Type B pancreatic cell (in vitro differentiated cells): ENCODE measurements at places on chromosomes 6 and 20.

- no peak for DNase-seq
Measured at GRCh38 chr6:159981403-159982245, 12.7 kb downstream of the IGF2R start.

GRCh38 chr6:170166511-170167122, 124.3 kb downstream of the DLL1 start:
- DNase-seq, result no peak

DNA sequence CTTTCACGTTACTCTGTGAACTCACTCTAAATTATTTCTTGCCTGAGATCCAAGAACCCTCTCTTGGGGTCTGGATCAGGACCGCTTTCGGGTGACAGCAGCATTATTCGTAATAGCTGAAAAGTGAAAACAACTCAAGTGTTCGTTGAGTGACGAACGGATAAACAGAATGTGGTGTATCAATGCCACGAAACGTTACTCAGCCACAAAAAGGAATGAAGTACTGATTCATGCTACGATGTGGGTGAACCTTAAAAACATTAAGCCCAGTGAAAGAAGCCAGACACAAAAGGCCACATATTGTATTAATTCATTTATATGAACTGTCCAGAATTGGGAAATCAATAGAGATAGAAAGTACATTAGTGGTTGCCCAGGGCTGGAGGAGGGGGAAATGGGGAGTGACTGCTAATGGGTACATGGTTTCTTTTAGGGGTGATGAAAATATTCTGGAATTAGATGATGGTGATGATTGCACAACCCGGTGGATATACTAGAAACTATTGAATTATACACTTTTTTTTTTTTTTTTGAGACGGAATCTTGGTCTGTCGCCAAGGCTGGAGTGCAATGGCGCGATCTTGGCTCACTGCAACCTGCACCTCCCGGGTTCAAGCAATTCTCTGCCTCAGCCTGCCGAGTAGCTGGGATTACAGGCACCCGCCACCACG, 8.4 kb downstream of the PTGIS start:
- no peak for DNase-seq

DNA sequence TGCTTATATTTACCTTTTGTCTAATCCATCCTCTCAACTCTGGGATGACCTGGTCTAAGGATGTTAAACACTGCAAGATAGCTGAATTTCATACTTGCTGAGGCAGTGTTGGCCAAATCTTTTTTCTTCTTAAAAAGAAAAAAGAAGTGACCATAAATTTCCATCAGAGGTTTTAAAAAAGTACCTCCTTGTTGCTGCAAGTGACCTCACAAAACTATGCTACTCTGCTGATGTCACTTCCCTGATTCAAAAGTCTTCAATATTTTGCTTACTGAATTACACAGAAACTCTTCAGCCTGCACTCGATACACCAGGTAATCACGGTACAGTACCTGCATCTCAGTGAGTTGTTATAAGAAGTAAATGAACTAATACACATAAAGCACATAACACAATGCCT, 107.2 kb upstream of the PRDM1 start:
- no peak for DNase-seq

DNA sequence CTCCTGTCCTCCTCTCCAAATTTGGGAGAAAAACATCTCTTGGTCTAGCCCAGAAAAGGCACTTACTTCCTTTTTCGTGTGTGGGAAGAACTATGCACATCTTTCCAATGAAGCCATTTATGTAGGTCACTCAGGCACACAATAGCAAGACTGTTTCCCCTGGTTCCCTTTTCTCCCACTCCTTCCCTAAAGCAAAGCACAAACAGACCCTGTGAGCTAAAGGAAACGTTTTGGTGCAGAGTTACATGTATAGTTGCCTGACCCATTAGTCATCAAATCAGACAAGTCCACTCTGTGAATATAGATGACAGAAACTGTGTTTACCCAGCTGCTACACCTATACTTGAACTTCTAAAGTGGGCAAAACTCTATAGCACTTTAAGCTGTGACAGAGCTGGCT, 474.6 kb downstream of the COL12A1 start:
- DNase-seq, result no peak

- no peak for DNase-seq
Measured at GRCh38 chr20:13984211-13984610, 6.2 kb downstream of the SEL1L2 start.

- no peak for DNase-seq
Measured at GRCh38 chr20:47561603-47562583, 60.2 kb downstream of the NCOA3 start.

GRCh38 chr6:134512981-134513391, 195.1 kb upstream of the SGK1 start:
- no peak for DNase-seq

- no peak for DNase-seq
Measured at GRCh38 chr6:16770701-16771569, 9.7 kb upstream of the ATXN1 start.

DNA sequence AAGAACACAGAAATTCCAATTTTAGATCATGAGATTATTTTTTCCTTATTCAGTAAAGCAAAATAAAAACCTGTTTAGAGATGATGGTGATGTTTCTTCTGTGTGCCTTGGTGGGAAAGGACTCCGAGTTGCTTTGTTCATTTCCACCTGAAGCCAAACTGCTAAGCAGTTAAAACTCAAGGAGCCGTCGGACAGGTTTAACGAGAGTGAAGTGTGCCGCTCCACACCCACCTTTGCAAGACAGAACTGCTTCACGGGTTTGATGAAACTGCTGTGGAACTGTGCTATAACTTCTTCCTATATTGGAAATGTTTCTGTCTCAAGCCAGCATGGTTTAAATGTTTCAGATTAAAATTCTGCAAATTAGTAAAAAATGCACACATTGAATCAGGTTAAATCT, 9.2 kb upstream of the DSP start:
- no peak for DNase-seq

GRCh38 chr20:45091366-45091765, 9.6 kb downstream of the KCNS1 start:
- DNase-seq, result no peak

DNA sequence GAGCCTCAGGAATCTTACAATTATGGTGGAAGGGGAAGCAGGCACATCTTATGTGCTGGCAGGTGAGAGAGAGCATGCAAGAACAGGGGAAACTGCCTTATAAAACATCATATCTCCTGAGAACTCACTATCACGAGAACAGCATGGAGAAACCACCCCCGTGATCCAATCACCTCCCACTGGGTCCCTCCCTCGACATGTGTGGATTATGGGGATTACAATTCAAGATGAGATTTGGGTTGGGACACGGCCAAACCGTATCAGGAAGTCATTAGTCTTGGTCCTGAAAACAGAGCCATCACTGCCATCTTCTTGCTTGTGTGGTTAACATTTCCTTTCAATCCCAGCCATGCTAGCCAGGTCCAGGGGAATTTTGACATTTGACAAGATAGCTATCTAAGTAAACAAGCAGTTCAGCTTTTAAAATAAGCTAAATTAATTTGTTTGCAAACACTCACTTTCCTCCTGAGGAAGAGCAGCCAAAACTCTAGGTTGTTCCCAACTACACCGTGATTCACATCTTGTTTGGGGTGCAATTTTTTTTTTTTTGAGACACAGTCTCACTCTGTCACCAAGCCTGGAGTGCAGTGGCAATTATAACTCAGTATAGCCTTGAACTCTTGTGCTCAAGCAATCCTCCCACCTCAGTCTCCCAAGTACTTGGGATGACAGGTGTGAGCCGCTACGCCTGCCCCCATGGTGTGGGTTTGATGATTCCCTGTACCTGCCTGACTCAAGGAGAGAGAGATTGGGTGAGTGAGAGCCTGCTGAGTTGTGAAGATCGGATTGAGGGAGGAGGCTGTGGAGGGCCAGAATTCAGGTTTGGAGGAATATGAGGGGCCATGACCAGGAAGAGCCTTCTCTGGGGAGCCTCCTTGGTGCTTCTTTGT, 13.0 kb upstream of the PPP1R14C start:
- no peak for DNase-seq

DNA sequence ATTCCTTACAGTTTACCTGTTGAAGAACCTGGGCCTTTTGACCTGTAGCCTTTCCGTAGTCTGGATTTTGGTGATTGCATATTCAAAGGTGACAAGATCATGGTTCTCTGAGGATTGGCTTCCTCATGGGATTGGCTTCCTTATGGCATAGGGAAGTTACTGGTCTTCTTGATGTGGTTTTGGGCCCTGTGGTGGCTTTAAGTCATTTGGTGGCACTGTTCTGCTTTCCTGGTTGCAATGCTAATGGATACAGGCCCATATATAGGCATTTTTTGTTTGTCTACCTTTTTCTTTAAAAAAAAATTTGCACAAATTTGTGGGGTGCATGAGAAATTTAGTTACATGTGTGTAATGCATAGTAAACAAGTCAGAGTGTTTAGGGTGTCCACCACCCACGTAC, 185.7 kb downstream of the CDKAL1 start:
- no peak for DNase-seq

GRCh38 chr20:60138256-60139220, 180.3 kb downstream of the CDH26 start:
- DNase-seq, result no peak

DNA sequence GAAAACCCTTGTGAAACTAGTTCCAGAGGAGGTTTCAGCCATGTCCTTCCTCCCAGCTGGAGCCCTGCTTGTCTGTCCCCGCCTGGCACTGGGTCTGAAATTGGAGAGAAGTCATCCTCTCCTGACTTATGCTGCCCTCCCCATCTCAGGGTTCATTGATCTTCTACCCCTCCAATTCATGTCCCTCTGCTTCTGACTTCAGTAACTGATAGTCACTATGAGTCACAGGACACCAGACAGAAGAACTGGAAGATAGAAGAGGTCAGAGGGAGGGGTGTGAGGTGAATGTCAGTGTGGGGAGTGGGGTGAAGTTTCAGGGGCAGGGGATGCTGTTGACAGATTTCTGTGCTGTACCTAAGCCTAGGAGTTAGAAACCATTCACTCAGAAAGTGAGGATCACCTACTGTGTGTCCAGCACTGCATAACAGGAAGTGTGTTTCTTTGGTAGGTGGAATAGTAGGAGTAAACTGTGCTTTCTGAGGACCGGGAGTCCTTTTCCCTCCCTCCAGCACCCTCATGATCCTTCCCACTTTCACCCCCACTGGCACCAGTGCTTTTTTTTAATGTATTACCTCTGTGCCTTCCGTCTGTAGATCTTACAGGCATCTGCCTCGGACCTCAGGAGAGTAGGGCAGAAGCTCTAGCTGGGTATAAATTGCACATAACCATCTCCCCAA, 627 bp upstream of the RPP21 start:
- no peak for DNase-seq

DNA sequence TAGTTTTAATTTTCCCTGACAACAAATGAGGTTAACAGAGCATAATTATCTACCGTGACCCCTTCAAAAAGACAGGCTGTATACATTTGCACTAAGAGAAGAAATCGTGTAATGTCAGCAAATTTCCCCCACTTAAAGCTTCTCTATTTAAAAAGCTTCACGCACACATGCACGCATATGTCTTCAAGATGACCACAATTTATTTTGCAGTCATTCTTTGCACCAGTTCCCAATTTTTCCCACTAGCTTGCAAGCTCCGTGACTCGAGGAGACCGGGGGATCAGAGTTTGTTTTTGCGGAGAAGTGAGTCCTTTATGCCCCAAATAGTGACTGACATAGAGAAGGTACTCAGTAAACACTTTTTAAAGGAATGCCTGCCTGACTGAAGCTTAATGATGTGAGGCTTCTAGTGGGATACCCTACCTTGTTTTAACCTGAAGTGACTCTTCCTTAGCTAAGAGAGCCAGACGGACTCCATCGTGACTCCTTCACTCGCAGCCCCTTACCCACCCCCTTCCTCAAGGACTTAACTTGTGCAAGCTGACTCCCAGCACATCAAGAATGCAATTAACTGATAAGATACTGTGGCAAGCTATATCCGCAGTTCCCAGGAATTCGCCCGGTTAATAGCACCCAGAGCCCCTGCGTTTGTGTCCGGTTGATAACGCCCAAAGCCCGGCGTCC, 9.3 kb upstream of the NQO2 start:
- no peak for DNase-seq

DNA sequence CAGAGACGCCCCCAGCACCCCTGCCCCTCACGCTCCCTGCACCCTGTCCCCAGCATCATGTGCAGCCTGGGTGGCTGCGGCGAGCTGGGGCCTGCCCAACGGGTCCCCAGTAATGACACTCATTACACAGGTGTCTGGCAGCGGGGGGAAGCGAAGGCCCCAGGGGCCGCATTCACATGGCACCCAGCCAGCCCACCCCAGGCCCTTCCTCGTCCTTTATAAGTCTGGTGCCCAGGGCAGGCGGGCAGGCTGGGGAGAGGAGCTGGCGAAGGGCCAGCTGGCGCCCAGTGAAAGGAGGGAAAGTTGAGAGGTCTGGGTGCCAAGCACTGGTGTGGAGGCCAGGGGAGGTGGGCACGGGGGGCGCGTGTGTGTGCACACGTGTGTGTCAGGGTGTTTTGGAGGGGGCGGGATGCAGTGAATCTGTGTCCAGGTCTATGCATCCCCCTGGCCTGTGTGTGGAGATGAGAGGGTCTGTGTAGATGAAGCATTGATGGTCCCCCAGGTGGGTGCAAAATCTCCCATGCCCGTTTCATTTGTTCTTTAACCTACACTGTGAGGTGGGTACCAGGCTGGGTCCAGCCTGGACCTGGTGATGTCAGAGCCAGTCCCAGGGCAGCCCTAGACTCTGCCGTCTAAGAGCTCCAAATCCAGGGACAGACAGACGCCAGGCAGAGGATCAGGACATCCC, 105.3 kb downstream of the CEBPB start:
- DNase-seq, result no peak

GRCh38 chr20:258963-259362, 1.4 kb downstream of the DEFB132 start:
- DNase-seq, result no peak

GRCh38 chr6:51463321-51463720, 624.1 kb downstream of the PKHD1 start:
- no peak for DNase-seq

DNA sequence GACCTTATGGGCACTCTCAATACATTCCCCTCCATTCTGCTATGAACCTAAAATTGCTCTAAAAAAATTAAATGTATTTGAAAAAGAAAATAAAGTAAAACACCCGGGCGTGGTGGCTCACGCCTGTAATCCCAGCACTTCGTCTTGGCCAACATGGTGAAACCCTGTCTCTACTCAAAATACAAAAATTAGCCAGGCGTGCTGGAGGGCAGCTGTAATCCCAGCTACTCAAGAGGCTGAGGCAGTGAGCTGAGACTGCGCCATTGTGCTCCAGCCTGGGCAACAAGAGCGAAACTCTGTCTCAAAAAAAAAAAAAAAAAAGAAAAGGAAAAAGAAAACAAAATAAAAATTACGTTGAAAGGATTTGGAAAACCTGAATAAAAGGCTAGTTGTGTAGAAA, 60.5 kb downstream of the CD164 start:
- no peak for DNase-seq

- no peak for DNase-seq
Measured at GRCh38 chr20:62702895-62703852, 5.5 kb upstream of the NTSR1 start.

- DNase-seq, result no peak
Measured at GRCh38 chr6:33417128-33417902, 592 bp downstream of the CUTA start.
